ENCODE measurements at places on chromosomes 16 and 17. TPM values are rescaled to one million over a fixed set of nuclear protein-coding genes. Genes with fewer than 3 reads are reported as not detected.

DOC2A gene
- 3.0 TPM for polyA plus RNA-seq

SLC22A31 gene
- 0.21 TPM for polyA plus RNA-seq

TSPAN10 gene
- polyA plus RNA-seq: 3.3 TPM

EXOSC6 gene
- 11.6 TPM for polyA plus RNA-seq

TMC7 gene
- polyA plus RNA-seq: 2.1 TPM

GPR179 gene
- polyA plus RNA-seq: 0.14 TPM

KRTAP3-1 gene
- polyA plus RNA-seq: not detected

SHISA6 gene
- 2.2 TPM for polyA plus RNA-seq

RUNDC3A gene
- 1.5 TPM for polyA plus RNA-seq

LHX1 gene
- 159 TPM for polyA plus RNA-seq

PMFBP1 gene
- 8.1 TPM for polyA plus RNA-seq

KRT15 gene
- polyA plus RNA-seq: 2.6 TPM

OR3A2 gene
- polyA plus RNA-seq: 0.16 TPM

XAF1 gene
- polyA plus RNA-seq: 7.9 TPM

DNA sequence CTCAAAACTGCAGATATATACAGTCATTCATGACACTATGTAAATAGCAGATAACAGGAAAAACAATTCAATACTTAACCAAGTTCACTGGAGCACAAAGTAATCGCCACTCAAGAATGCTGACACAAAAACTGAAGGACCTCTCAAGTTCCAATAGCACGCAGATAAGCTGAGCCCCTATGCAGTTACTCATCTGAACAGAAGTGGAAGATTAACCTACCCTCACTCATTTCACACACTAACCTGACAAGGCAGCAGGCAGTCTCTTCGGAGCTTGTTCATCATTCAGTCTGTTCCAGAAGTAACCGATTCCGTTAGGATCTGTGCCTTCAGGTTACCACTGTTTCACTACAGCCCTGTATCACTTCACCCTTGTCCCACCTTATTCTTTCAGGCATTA, 6.0 kb downstream of the HELZ start:
- DNase-seq: no peak

- DNase-seq: no peak
These were observed 363.1 kb downstream of the WWOX start for GRCh38 chr16:78462288-78463208.

GRCh38 chr16:50038756-50039529, 13.9 kb downstream of the CNEP1R1 start:
- DNase-seq: no peak

GRCh38 chr16:24347556-24347955, 91.4 kb downstream of the CACNG3 start:
- DNase-seq: no peak

GRCh38 chr17:79819085-79819484, 20.2 kb downstream of the CBX4 start:
- DNase-seq: no peak

DNA sequence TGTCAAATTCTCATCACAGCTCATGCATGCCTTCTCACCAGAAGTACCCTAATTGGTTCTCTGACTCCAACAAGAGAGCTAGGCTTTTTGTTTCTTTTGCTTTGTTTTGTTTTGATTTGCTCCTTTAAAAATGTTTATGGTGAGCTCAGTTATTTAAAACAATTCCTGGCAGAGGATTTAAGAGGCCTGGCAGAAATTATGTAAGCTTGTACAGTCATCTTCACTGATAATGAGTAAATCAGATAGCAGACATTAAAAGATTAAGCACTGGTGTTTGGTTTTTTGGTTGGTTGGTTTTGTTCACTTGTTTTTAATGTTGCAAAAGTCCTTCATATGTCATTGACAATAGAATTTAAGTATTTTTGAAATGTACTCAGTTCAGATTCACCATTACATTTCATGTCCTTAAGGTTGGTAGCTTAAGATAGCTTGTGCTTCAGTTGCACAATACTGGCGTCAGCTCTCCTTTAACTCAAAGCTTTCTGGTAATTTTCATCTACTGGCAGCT, 378.9 kb downstream of the CDH13 start:
- DNase-seq: no peak

DNA sequence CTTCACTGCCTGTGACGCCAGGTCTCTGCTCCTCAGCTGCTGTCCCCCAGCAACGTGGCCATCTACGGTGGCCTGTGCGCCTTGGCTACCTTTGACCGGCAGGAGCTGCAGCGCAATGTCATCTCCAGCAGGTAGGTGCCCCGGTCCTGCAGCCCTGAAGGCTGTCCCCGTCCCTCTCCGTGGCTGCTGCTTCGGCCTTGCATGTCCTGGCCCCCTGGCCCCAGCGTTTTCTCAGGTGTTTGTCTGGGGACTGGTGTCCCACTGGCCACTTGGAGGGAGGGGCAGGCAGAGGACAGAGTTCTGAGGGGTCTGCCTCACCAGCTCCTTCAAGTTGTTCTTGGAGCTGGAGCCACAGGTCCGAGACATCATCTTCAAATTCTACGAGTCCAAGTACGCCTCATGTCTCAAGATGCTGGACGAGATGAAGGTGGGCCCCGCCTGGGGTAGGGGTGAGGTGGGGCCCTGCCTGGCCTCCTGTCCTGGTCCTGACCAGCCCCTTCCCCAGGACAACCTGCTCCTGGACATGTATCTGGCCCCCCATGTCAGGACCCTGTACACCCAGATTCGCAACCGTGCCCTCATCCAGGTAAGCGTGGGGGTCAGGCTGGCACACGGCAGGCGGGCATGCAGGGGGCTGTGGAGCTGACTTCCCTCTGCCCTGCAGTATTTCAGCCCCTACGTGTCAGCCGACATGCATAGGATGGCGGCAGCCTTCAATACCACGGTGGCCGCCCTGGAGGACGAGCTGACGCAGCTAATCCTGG, 4.4 kb downstream of the GPS1 start:
- no peak for DNase-seq

- no peak for DNase-seq
These were observed 45.6 kb downstream of the MAF start for GRCh38 chr16:79554912-79555311.

DNA sequence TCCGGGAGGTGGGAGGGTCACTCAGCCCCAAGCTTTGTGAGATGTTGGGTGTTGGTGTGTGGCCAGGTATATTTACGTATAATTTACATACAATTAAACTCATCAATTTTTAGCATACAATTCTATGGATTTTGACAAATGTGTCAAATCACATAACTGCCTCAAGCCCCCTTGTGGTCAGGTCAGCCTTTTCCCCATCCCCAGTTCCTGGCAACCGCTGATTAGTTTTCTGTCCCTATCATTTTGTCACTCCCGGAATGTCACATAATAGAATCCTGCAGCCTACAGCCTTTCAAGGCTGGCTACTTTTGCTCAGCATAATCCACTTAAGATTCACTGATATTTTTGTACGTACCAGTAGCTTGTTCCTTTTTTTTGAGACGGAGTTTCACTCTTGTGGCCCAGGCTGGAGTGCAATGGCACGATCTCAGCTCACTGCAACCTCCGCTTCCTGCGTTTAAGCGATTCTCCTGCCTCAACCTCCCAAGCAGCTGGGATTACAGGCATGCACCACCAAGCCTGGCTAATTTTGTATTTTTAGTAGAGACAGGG, 19.3 kb upstream of the RAI1 start:
- no peak for DNase-seq

GRCh38 chr17:43449470-43450248, 34.1 kb upstream of the DHX8 start:
- peak; percentile 71 for DNase-seq

GRCh38 chr17:13634021-13634420, 32.3 kb upstream of the HS3ST3A1 start:
- DNase-seq: no peak

GRCh38 chr17:57293077-57293476, 36.8 kb downstream of the MSI2 start:
- no peak for DNase-seq

DNA sequence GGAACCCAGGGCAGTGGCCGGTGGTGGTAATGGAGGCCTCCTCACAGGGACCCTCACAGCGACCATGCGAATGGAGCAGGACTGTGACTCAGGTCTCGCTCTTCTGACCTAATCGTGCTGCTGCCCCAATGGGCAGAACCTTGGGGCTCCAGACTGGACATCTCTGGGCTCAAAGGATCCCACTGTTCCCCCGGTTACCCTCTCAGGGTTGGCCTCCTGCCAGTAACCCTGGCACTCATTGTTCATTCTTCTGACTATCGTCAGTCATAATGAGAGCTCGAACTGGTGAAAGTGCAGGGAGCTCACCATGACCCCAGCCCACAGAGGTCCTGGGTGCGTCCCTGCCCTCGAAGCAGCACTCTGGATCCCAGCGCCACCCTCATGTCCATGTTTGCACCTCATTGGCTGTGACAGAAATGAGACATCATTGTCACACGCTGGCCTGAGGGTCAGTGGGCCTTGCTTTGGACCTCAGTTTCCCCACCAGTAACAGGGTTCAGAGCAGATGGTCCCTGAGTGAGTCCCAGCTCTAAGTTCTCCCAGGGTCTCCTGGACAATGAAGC, 4.0 kb upstream of the NPRL3 start:
- no peak for DNase-seq

- DNase-seq: no peak
These were observed 19.7 kb downstream of the GINS3 start for GRCh38 chr16:58411736-58412614.

DNA sequence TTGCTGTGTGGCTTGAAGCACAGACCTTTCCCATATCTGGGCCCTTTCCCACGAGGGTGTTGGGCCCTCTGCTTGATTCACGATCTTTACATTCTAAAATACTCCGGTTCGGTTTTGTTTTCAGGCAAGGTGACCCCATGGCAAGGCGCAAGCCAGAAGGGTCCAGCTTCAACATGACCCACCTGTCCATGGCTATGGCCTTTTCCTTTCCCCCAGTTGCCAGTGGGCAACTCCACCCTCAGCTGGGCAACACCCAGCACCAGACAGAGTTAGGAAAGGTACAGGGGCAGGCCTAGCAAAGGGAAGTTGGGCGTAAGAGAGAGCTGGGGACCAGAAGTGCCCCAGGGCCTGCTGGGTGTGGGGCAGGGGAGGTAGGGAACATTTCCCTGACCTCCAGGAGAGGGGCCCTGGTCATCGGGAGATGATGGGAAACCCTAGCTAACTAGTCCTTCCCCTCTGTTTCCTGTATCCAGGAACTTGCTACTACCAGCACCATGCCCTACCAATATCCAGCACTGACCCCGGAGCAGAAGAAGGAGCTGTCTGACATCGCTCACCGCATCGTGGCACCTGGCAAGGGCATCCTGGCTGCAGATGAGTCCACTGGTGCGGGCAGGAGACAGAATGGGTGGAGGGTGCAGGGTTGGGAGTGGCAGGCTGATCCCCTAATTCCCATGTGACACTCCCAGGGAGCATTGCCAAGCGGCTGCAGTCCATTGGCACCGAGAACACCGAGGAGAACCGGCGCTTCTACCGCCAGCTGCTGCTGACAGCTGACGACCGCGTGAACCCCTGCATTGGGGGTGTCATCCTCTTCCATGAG, 1.4 kb downstream of the ALDOA start:
- DNase-seq: no peak

DNA sequence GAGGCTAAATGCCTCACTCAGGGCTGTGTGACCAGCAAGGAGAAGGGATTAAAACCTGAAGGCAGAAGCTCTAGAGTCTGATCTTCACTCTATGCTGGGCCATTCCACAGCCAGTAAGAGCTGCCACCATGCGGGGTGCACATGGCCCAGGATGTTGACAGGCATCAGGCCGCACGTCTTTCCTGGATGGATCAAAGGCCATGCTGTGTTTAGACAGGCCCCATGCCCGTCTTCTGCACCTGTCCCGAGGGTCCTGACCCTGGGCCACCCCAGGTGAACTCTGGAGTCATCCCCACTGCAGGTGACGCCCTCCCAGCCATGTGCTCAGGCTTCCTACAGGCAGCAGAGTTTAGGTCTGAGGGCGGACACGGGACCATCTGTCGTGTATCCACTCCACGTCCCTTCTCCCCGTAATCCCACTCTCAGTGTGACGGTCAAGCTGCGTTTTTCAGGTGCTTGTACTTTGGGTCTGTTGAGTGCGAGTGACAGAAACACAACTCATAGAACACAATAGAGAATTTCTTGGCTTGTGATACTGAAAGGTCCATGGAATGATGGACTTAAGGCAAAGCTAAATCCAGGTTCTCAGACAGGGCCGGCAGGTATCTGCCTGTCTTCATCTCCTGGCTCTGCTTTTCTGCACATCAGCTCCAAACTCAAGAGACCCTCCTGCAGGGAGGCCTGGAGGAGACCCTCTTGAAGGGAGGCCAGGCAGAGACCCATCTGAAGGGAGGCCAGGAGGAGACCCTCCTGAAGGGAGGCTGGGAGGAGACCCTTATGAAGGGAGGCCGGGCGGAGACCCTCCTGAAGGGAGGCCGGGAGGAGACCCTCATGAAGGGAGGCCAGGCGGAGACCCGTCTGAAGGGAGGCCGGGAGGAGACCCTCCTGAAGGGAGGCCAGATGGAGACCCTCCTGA, 13.2 kb downstream of the ZNF469 start:
- no peak for DNase-seq

DNA sequence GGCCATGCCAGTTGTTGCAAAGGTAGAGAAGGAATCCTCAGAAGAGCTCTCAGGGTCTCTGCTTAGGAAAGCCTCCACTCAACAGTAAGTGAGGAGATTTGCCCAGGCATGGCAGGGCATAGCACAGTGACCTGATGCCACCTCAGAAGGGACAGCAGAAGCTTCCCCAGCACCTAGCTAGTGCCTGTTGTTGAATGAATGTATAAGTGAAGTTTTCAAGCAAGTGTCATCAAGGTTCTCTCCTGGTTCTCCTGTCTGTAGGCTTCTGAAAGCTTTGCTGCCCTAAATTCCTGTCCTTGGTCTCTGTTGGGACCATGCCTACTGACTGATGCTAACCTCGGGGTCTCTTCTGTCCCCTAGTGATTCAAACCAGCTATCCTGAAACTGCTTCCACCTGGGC, 114.9 kb upstream of the TBX2 start:
- no peak for DNase-seq

- DNase-seq: no peak
These were observed 2.2 kb downstream of the C17orf67 start for GRCh38 chr17:56831369-56832095.

DNA sequence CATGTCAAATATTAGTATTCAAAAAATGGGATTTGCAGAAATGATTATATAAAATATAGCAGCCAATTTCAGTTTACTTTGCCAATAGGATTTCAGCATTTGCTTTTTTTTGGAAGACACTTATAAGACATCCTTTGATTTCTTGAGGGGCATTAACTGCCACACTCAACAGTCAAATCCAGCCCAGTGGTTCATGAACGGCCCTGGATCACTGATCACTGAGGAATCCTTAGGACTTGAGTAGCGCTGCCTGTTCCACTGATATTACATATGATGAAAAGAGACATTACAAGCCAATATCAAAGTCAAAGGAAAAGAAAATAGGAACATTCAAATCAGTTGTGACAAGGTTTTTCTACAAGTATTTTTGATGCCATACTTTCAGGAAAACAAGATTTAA, 21.0 kb upstream of the YWHAE start:
- no peak for DNase-seq

- DNase-seq: no peak
These were observed 53.0 kb downstream of the ATP2C2 start for GRCh38 chr16:84421081-84421937.

- no peak for DNase-seq
These were observed 878 bp upstream of the TRIM25 start for GRCh38 chr17:56914581-56915273.

GRCh38 chr17:49748791-49749190, 15.1 kb downstream of the FAM117A start:
- no peak for DNase-seq

Data from left renal cortex interstitium (tissue), 4 donors.